ENCODE measurements at places on chromosomes 1 and 21. TPM values are rescaled to one million over a fixed set of nuclear protein-coding genes. Genes with fewer than 3 reads are reported as not detected.

DNA sequence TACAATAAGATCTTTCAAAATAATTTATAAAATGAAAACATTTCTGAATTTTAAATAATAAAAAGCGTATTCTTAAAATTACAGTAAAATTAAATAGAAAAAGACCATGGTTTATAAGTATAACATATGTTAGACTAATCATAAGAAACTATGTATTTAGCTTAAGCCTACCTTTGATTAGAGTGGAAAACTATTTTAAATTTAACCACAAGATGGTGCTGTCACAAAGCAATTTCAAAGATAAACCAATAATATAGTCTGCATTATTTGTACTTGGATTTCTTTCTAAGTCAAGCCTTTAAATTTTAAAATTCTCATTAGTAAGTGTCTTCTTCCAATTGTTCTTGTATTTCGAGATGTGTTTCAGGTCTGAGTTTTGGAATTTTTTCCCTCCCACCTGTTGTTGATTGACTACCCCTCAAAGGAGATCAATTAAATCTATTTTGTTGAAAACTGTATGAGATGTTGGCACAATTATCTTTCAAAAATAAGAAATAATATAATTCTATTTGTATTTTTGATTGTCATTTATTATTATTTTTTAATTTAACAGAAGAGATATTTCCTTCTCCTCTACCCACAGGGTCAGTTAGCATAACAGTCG lies 459.8 kb downstream of the KCNT2 start:
- DNase-seq = peak; percentile 24

DNA sequence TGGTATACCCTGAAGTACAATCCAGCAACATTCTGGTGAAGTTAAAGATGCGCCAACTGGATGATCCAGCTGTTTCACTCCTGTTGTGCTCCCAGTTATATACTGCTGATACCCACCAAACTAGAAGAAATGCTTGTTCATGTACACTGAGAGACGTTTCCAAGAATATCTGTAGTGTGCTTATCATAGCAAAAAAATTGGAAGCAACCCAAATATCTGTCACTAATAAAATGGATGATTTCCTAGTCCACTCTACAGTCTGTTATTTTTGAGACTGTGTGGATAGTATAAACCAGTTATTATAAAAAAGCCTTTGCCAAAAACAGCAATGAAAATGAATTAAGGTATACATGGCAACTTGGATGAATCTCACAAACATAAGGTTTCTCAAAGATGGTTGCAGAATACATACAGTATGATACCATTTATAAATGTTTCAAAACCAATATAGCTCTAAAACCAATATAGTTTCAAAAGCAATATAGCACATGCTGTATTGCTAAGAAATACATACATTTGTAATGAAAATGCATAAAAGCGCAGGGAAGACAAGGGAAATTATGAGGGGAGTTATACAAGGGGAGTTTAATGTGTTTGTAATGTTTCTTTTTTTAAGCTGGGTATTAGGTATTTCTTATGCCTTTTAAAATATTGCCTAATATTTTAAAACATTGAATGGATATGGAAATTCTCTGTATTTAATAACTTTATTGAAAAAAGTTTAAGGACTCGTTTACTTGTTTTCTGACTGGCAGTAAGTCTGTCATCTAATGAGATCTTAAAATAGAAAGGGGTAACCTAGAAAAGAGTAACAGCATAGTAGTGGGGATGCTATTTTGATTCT lies 36.5 kb downstream of the GPSM2 start:
- no peak for DNase-seq

- DNase-seq = peak; percentile 14
Measured at GRCh38 chr1:1918901-1919303, at the start of gene TMEM52. Gene TMEM52, minus strand, starts transcription at chr1:1919279. Its CDS starts 14 bp downstream, at chr1:1919265.

- DNase-seq = no peak
Measured at GRCh38 chr1:2025491-2025981, 6.4 kb downstream of the GABRD start.

- DNase-seq = no peak
Measured at GRCh38 chr1:56755911-56756310, 63.3 kb downstream of the FYB2 start.

Gene ACTN2
- not detected for total RNA-seq

Gene LRRC53
- total RNA-seq = not detected

Gene HSPB7
- not detected for total RNA-seq

Measured in T-cell (primary cell).